ENCODE measurements at places on chromosomes 12 and 14.
A peak's percentile ranks its signal among the peaks of the same experiment; 100 is the strongest.

DNA sequence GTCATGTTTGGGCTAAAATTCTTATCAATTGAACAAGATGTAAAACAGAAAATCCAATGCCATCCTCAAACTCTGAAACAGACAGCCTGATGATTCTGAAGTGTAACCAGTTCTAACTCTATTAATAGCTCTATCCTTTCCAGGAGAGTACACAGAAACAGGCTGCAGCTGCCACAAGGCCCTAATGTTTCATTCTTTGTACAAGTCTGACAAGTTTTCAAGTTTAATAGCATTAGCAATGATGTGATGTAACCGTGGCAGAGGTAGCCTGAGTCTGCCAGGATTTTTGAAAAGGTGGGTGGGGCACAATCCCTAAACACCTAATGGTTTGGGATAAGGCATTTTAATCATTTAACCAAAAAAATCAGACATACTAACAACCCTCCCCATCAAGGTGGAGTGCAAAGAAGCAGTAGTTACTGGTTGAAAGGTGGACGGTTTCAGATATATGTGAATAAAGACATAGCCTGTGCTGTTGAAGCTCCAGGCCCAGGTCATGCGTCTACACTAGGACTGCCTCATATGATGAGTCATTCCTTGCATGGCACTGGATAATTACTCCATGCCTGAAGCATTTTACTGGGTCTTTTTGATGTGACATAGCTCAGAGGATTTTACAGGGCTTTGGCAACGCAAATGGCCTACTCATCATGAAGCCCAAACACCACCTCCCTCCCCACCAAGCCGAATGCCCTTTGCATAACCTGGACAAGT, 145.1 kb upstream of the GRIP1 start:
- DNase-seq, result no peak

DNA sequence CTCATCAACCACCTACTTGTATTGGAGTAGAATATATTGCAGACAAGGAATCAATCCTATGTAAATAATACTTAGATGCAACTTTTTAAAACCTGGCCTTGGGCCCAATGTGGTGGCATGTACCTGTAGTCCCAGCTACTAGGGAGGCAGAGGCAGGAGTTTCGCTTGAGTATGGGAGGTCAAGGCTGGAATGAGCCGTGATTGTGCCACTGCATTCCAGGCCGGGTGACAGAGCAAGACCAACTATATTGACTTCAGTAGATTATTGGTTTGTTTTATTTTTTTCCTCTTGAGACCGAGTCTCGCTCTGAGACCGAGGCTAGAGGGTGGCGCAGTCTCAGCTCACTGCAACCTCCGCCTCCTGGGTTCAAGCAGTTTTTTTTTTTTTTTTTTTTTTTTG, 3.6 kb downstream of the LARP4 start:
- no peak for DNase-seq

- DNase-seq, result no peak
Observed at GRCh38 chr12:98492580-98493140, 22.7 kb upstream of the TMPO start.

DNA sequence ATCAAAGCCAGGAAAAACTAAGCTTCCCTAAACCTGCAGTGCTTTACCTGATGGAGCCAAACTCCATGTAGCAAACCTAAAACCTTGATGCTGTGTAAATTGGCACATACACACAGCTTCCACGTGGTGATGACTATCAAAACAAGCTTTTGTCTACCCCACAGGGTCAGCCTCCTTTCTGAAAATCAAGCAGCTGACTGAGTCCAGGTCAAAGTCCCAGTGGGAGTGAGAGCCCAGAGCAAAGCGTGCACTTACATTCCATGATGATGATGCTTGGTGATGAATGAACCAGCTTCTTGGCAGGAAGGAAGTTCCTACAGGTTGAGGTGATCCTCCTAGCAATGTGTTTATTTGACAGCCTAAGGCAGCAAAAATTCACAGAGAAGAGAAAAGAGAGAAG, 630.0 kb upstream of the TBX3 start:
- DNase-seq, result peak; percentile 72

- DNase-seq, result no peak
Observed at GRCh38 chr12:115923851-115924250, 353.6 kb downstream of the MED13L start.

DNA sequence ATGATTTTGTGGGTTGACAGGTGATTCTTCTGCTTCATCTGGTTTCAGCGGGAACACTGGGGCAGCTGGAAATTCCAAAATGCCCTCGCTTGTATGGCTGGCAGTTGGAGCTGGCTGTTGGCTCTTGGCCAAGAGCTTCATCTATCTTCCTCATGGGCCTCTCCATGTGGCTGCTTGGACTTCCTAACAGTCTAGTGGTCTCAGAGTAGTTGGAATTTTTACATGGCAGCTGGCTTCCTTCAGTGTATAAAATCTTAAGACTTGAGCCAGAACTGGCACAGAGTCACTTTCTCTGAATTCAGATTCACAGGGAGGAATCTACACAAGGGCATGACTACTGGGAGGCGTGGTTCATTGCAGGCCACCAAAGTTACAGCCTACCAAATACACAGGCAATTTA, 204.9 kb upstream of the RMST start:
- DNase-seq, result no peak

DNA sequence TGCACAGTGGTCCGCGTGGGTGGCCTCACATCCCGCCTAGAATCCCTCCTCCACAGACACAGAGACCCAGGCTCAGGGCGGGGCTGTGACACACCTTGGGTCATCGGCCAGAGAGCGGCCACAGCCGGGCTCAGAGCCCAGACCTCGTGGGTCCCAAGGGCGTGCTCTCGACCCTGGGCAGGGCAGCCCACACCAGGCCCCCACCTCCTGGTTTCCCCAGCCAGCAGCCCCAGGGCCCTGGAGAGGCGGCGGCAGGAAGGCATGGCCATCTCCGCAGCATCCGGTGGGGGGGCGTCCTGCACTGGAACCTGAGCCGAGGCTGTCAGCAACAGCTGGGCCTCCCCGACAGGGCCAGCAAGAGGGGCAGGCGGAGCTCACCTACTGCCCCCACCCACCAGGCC, 15.2 kb downstream of the JAG2 start:
- DNase-seq, result no peak

- DNase-seq, result peak; percentile 34
Observed at GRCh38 chr14:62209287-62209899, 447.2 kb downstream of the SNAPC1 start.

Measured in AG04450 (cell line).